ENCODE measurements at places on chromosomes 1 and 21.

DNA sequence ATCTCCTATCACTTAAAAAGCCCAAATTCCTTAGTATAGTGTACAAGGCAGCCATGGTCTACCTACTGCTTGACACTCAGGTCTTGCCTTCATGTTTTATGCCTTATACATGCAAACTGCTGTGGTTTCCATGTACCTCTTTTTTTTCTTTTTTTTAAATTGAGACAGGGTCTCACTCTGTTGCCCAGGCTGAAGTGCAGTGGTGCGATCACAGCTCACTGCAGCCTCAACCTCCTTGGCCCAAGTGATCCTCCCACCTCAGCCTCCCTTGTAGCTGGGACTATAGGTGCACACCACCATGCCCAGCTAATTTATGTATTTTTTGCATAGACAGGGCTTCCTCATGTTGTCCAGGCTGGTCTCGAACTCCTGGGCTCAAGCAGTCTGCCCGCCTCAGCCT is 8.0 kb downstream of the CD55 start:
- no peak for DNase-seq

- peak; percentile 70 for DNase-seq
These were observed 26.6 kb downstream of the AK4 start for GRCh38 chr1:65174585-65174984.

GRCh38 chr1:198330982-198331615 is 174.3 kb downstream of the NEK7 start:
- DNase-seq: no peak

GRCh38 chr1:4836574-4836973 is 182.2 kb downstream of the AJAP1 start:
- DNase-seq: no peak

DNA sequence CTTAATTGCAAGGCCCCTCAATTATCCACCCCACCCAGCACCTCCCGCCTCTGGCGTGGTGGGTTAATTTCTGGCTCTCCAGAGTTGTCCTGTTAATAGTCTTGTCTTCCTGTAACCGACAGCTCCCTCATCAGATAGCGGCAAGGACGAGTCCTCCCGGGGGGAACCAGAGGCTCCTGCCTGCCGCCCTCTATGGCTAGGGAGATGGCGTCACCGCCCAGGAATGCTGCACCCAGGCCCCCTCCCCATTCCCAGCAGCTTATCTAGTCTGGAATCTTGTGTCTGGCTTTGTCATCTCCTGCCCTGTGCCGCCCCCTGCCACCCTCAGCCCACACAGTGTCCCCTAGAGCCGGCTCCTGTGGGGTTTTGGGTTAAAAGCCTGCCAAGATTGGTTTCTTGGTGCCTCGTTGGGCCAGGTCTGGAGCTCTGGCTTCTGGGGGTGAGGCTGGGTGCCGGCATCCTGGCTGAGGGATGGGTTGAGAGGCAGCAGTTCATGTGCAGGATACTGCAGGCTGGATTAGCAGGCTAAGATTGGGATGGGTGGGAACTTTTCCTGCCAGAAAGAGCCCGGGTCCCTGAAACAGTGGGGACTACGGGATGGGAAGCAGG is 48.8 kb downstream of the EDN2 start:
- DNase-seq: no peak

- no peak for DNase-seq
These were observed 253.9 kb downstream of the DUSP10 start for GRCh38 chr1:221487781-221488524.

GRCh38 chr1:16183179-16183578 is 27.3 kb upstream of the EPHA2 start:
- DNase-seq: no peak

- no peak for DNase-seq
These were observed 2.1 kb downstream of the C1orf35 start for GRCh38 chr1:228100822-228101613.

- DNase-seq: no peak
These were observed 22.4 kb upstream of the BCAR3 start for GRCh38 chr1:93704052-93704451.

GRCh38 chr1:29096231-29096886 is 27.3 kb downstream of the TMEM200B start:
- no peak for DNase-seq

DNA sequence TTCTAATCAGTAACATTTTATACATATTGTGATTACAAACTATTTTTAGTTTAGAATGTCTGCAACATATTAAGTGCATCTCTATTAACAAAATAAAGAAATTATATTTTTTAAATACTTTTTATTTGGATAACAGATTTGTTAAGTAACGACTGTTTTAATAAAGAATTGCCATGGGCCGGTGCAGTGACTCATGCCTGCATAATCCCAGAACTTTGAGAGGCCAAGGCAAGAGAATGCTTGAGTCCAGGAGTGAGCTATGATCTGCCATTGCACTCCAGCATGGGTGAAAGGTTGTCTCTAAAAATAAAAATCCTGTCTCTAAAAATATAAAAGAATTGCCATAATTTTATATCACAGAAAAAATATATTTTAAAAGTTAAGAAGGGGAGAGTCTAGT is 4.1 kb downstream of the LRRIQ3 start:
- DNase-seq: no peak

DNA sequence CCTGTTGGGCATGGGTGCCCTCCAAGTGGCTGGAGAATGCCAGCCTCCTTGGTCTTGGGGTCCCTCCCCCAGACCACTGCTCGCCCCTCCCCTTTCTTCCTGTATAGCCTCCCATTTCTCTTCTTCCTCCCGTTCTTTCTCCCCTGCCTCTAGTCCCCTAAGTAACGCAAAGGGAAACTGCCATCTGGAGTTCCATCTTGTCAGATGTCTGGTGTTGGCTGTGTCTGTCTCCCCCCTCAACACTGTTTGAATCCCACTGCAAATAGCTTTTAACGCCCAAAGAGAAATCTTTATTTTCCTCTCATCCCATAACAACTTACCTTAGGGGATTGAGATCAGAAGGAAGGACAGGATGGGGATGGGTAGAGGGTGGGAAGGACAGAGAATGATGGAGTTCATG is 55.3 kb upstream of the CSF3R start:
- no peak for DNase-seq

DNA sequence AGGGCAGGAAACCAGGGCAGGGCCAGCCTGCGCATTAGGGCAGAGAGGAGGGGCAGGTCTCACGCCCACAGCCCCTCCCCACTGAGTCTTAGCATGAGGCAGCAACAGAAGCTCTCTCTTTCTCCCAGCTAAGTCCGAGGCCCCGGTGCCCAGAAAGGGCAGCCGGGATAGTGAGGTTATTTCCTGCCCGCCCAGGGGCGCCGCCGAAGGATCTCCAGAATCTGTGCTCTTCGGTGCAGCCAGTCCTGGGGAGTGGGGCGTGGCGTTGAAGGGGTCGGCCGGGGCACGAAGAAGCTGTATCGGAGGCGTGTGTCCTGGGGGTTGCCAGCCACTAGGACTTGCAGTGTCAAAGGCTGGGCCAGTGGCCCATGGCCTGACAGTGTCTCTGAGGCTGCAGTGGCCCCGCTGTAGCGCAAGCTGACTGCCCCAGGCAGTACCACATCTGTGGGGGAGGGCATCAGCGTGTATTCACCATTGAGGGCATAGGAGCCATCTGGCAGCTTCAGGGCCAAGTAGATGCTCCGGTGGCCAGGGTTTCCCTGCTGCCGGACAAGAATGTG is 7.8 kb downstream of the ADAMTS4 start:
- peak; percentile 30 for DNase-seq

- no peak for DNase-seq
These were observed 87.1 kb upstream of the LRRC8D start for GRCh38 chr1:89733748-89734147.

DNA sequence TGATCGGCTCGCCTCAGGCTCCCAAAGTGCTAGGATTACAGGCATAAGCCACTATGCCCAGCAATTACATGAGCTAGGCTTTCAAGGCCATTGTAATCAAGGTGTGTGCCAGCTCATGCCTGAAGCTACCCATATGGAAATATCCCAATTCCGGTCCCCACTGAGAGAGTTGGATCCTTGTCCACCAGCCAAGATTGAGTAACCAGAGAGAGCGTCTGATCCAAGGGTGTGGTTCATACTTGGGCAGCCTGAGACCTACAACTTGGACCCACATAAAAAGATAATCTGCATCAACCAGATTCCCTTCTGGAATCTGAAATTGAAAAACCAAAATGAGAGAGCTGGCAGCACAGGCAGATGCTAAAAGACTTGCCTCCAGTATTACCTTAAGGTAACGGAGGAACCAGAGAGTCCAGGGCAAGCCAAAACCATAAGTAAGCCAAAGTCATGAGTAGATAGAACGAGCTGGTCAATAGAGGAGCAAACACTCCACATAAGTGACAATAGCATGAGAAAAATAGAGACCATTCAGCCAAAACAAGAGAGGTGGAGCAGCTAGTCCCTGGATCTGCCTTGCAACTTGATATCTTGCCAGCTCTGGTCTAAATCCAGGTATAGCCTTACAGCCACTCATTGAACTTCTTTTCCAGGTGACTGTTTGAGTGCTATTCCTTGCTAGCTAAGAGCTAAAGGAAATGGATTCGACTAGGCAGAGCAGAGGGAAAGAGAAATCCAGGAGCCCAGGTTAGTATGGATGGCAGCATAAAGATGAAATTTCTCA is 63.8 kb upstream of the ATP1A1 start:
- no peak for DNase-seq

GRCh38 chr1:41842326-41842725 is 76.4 kb downstream of the HIVEP3 start:
- DNase-seq: no peak

DNA sequence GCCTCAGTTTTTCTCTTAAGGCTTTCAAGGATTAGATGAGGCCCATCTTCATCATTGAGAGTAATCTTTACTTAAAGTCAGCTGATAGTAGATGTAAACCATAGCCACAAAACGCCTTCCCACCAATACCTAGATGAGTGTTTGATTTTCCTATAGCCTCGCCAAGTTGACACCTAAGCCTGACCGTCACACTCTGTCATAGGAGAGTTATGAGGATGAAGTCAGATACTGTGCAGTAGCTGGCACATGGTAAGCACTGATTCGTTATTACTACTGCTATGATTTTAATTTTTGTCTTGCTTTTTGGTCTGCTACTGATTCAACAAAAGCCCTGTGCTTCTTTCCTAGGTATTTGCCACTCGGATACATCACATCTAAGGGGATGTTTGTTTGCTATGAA is 395.5 kb downstream of the RPS6KC1 start:
- DNase-seq: no peak

GRCh38 chr1:184146202-184146601 is 94.7 kb downstream of the TSEN15 start:
- no peak for DNase-seq

DNA sequence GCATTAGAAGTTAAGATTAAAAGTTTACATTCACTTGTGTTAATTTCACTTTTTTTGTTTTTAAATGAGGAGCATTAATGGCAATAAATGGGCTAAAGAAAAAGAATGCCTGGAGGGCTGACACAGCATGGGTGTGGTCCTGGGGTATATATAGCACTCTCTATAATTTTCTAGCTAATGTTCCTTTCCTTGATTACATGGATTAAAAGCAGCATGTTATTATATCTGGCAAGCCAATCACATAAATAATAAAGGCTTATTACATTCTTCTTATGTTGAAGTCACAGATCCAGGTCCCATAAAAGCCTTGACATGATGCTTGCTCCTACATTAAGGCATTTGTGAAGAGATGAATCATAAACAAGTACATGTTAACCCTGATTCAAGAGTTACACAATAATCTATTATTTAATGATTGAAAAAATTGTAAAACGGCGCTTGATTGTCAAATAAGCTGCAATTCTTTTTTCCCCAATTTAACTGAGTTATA is 91.4 kb downstream of the LYPLAL1 start:
- DNase-seq: no peak

- no peak for DNase-seq
These were observed 33.3 kb upstream of the CD1D start for GRCh38 chr1:158147401-158147800.

DNA sequence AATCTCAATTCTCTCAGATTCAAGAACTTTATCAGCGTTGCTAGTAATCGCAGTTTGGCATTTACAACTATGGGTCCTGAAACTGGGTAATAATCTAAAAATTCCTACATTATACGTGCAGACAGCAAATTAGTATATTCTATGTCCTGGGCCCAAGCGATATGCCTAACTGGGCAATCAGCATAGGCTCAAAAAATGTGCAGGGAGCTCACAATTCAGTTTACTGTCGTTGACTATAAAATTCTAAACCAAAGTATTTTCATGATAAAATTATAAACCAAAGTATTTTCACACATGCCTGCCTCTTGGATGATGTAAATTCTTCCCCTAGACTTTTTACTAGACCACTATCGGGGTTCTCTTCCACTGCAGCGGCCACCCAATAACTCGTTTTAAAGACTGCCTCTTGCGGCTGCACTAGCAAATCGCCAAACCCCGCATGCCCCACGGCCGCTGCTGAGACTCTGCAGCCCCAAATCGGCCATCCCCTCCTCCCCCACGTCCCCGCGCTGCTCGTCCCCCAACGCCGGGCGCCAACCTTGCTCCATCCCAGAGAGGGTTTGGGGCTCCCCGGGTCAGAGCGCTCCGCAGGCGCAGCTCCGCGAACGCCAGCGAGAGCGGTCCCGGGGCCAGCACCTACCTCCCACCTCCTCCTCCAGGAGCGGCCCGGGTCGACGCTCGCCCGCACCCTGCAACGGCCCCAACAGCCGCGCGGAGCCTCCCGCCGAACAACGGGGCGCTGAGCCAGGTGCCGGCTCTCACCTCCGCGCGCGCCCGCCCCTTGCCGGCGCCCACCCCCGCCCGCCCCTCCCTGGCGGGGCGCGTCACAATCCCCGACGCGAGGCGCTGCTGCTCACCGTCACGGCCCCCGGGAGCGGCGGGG is 506 bp downstream of the SSX2IP start:
- DNase-seq: peak; percentile 27

DNA sequence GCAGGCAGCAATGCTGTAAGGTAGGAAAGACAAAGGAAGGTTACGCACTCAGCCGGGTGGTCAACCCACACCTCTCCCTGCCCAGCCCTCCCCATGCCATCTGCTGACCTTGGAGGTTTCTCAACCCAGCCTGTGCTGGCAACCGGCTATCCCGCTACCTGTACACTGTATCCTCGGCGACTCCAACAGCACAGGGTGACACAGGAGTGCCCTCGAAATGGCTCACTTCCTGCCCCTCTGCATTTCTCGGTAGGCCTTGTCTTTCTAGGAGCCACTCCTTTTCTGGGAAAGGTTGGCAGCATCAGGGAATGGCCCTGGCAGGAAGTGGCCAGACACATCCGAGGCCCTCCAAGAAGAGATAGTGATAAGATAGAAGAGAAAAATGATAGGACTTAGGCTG is 124.0 kb downstream of the PROX1 start:
- no peak for DNase-seq

- no peak for DNase-seq
These were observed 1.3 kb downstream of the C8B start for GRCh38 chr1:56964349-56965017.

DNA sequence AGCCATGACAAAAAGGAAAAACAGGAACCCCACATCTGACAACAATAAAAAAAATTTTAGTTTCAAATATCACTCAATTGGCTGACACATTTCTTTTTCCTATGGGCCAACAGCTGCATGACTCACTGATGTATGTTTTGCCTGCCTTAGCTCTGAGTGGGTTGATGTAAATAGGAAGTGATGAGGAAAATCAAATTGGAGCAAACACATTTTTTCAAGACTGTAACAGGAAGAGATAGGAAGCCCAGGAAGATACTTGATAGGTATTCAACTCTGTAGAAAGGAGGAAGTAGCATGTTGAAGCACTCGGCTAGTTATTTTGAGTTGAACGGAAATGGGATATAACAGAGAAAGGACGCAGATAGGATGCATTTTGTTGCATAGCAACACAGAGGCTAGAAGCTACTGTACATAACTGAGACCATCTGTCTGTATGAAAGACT is 168.0 kb upstream of the NR5A2 start:
- DNase-seq: peak; percentile 74
